ENCODE measurements at places on chromosomes 2 and 18.

- peak; percentile 69 for DNase-seq
Observed at GRCh38 chr2:32357318-32358110, 691 bp downstream of the BIRC6 start.

- no peak for DNase-seq
Observed at GRCh38 chr18:50444539-50444938, 69.7 kb downstream of the SKA1 start.

- DNase-seq: peak; percentile 82
Observed at GRCh38 chr2:109648041-109648527, 33.9 kb downstream of the SOWAHC start.

- peak; percentile 83 for DNase-seq
Observed at GRCh38 chr2:43127208-43127940, 99.0 kb downstream of the ZFP36L2 start.

- no peak for DNase-seq
Observed at GRCh38 chr2:19642501-19642900, 259.3 kb downstream of the TTC32 start.

All from aorta (tissue), 5 donors.